ENCODE measurements at places on chromosomes 7 and 10.

GRCh38 chr10:37733822-37734221 is 123.6 kb downstream of the ZNF248 start:
- DNase-seq: no peak

- no peak for DNase-seq
Measured at GRCh38 chr7:101681170-101682007, 52.3 kb upstream of the MYL10 start.

GRCh38 chr7:15084368-15084767 is 181.8 kb upstream of the DGKB start:
- DNase-seq: no peak

- no peak for DNase-seq
Measured at GRCh38 chr10:60426425-60426824, 36.8 kb upstream of the ANK3 start.

DNA sequence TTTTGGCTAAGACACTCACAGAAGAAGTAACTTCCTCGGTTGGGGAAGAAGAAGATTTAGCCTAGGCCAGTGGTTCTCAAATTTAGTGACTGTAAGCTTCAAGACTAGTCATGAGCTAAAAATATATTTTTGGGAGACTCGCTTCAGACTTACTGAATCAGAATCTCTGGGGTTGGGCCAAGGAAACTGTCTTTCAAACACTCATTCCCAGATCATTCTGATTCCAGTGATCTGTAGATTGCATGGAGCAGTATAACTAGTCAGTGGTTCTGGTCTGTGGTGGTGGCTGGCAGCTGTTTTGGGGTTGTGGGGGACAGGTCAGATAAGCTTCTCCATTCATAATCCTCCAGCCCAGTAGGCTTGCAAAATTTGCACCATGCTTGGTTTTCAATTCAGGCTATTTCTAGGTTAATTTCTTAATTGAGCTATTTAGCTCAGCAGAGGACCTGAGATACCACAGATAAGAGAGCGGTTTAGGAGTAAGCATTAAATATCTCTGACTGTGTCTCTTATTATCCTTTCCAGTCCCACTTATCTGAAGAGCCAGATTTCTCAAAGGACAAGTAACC is 3.8 kb upstream of the KAT6B start:
- no peak for DNase-seq

GRCh38 chr10:120505866-120506265 is 48.8 kb downstream of the PLPP4 start:
- DNase-seq: no peak

DNA sequence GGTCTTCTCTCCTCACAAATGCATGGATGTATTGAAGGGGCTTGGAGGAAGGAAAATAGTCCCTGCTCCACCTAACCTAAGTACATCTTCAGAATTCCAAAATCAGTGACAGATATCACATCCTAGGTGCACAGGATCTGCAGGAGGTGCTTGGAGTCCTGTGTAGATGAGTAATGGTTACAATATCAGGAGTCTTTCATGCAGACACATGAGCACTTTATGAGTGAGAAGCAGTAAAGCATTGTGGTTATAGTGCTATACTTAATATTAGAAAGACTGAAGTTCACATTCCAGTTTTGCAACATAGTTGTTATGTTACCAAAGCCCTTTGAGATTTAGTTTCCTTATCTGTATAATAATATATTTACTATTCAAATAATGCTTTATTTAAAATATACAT is 516.7 kb downstream of the NEBL start:
- DNase-seq: no peak

DNA sequence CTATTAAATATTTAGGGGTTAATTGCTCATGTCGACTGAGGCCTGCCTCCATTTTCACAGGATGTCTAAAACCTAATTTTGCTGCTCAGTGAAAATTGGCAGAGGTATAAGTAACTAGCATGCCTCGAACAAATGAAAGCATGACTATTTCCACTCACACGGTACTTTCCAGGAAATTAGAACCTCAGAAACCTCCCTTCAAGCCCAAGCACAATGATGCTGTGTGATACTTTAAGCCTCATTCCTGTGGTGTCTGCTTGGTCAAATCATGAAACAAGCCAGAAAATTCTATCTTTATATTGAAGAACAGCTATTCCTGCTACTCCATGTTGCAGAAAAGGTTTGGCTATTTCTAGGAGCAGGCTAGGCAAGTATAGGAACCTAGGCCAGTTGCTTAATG is 203.0 kb downstream of the SORCS3 start:
- no peak for DNase-seq

GRCh38 chr10:34758447-34758996 is 56.6 kb downstream of the PARD3 start:
- no peak for DNase-seq
